SJSA1 (cell line): ENCODE measurements at places on chromosomes 2 and 18.

DNA sequence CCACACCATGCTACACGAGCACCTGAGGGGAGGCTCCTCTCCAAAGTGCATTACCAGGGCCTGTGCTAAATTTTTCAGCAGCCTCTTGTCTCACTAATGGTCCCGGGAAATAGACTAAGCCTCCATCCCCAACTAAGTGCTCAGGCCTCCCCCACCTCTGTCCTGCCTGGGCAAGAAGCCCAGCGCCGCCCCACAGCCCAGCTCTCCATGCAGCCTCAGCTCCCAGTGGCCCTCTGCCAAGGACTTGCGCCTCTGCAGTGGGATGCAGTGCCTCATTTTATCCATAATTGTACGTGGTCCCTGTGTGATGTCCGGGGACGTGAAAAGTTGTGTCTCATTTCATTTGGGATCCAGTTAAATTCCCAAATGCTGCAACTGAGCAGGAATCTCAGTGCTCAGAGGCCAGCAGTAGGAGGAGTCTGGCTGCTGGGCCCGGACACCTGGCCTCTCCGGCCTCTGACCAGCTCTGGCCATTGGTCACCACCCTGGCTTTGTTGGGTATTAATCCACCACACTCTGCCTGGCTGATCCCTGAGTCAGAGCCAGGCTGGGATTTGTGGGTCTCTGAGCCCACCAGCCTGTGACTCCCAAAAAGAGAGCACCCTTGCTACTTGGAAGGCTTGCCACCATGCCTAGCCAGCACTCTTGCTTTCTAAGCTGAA lies 11.4 kb upstream of the STEAP3 start:
- no peak for DNase-seq

DNA sequence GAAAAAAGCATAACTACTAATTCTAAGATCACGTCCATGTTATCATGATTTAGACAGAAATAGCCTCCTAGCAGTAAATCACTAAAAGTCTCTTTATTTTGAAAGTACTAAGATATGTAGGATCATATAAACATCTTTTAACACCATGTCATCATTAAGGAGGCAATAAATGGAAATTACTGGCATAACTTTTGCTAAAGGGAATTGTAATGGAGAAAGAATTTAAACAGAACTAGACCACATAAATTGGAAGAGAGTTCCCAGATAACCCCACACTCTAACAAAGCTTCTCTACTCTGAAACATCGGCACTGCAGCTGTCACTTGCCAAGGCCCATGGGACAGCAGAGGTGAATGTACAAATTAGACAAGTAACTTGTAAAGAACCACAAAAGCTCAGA lies 29.5 kb downstream of the STK39 start:
- DNase-seq: no peak

DNA sequence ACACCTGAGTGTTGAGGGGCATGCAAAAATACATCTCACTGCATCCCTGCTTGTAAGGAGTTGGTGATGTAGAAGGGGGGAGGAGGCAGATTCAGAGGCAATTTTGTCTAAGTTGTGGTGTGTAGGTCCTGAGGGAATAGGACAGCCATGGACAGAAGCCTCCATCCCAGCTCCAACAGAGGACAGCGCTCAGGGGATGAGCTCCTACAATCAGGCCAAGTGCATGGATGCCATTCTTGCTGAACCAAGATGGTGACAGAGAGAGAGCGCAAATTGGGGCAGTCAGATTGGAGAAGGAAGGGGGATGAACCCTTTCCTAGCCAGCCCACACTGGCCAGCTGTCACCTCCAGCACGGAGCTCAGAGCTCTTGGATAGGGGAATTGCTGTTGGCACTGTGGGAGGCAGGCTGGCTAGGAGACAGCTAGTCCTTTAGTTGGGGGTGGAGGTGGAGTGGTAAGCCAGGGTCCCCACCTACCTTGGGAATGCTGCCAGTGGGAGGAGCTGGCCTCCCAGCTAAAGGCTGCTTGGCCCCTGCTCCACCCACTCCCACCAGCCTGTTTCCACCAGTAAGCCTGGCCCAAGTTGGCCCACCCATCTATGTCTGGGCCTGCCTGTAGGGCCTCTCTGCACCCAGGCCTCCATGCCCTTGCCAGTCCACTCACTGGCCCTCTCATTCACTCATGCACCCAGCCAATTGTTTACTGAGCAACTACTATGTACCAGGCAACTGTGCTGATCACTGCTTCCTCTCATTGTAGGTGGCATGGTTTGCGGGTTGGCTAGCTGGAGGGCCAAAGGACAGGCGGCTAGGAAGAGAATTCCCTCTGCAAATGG lies 2.5 kb upstream of the PER2 start:
- DNase-seq: no peak

DNA sequence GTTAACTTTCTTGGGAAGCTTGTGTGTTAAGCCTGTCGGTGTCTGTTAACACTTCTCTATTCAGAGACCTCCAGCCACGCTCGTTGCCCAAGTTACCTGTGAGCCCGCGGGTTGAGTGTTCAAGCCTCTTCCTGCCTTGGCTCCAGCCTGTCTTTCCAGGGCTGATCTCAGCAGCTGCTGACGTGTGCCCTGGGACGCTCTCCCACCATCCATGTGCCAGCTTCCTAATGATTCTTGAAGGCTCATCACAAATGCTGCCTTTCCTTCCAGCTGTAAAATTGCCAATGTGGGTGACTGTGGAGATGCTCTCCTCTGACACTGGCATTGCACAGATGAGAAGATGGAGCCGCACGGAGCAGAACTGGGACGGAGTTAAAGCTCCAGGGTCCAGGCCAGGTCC lies 6.1 kb downstream of the RNF144A start:
- no peak for DNase-seq

- no peak for DNase-seq
These were observed 103.0 kb upstream of the STK39 start for GRCh38 chr2:168350380-168350779.

- no peak for DNase-seq
These were observed 49.2 kb downstream of the CYB5A start for GRCh38 chr18:74242438-74243096.

DNA sequence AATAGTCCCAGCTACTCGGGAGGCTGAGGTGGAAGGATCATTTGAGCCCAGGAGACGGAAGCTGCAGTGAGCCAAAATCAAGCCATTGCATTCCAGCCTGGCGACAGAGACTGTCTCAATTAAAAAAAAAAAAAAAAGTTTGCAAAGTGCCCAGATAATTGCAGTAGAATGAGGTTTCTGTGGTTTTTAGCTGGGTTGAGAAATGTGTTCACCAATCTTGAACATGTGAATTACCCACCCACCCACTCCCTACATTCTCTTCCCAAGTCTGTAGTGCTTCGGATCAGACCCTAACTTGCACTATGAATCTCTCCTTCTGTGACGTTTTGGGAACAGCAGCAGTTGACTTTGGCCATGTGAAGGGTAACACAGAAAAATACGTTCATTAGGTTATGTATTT lies 247.3 kb downstream of the PTGR3 start:
- no peak for DNase-seq

DNA sequence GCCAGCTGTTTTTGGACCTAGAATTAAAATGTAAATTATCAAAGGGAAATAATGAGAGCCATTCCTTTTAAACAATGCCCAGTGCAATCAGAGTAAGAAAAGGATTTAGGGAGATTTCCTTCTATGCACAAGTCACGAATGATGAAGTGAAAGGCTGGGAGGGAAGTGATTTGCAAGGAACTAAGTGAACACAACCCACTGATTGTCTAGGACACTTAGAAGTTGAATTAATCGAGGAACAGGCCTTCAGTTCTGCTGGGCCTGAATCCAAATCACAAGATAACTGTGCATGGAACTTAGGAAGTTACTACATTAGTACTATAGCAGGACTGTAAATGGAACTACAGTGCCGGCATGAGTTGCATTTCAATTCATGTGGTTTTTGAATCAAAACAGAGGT lies 17.7 kb downstream of the MAP2 start:
- no peak for DNase-seq

GRCh38 chr2:42823744-42824453 lies 31.5 kb upstream of the HAAO start:
- no peak for DNase-seq

DNA sequence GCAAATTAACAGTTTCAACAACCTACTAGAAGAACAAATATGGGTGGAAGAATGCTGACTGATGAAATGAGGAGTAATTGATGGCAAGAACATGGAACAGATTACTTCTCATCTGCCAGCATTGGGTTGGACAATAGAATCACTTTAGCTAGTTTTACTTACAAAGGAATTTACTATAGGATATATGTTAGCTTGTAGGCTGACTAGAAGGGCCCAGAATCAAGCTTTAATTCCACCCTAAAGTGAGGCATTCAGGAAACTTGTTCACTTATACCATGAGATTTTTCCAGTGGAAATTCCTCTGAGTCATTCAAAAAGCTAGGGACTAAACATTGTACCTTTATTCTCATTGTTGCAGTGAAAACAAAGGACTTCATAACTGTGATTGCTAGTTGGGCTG lies 5.0 kb upstream of the ZSWIM2 start:
- DNase-seq: no peak

- no peak for DNase-seq
These were observed 186.0 kb upstream of the EPHA4 start for GRCh38 chr2:221758076-221758475.

- no peak for DNase-seq
These were observed 16.2 kb downstream of the TRIP12 start for GRCh38 chr2:229905601-229906000.

DNA sequence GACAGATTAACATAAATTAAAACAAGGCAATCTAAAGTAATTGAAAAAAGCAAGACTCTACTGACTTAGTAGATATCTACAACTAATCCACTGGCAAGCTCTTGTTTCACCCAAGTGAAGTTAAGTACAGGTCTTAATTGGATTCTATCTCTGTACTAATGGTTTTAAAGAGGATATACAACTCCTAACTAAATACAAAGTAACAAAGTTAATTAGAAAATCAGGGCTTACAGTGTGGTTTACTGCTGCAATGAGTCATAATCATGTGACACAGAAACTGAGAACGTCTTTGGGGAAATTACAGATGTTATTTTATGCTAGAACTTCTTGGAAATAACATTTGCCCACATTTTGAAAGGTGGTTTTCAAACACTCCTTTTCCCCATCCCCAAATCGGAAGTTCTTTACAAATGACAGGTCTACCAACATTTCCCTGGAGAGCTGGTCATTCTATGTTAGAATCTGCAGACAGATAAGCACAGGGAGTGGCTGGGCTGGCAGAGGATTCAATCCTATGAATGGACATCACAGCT lies 245.3 kb downstream of the STK39 start:
- peak; percentile 10 for DNase-seq

DNA sequence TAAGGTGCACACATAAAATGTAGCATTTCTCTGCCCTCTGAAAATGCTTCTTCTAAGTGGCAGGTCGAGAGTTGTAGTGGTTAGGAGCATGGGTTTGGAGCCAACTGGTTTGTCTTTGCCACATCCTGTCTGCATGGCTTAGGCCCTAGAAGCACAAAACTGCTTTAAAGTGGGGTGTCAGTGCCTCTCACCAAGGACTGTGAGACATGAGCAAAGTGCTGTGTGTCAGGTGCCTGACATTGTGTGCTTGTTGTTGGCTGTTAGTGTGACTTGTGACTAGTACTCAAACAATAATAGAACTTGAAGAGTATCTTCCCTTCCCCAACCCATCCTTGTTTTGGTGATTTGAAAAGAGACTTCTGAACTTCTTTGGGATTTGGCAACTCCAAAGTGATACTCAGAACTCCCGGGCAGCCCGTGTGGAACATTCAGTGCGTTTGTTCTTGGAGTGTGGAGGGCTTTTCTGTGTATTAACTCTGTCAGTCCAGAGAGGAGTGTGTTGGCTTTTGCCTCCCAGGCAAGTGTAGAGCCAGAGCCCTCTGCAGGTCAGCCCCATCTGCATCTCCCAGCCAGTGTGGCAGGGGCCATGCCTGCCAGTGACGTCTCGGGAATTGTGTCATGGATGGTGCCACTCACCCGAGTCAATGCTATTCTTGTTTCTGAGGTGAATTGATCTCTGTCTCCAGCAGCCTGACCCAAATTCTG lies 5.0 kb downstream of the MGAT5 start:
- no peak for DNase-seq

DNA sequence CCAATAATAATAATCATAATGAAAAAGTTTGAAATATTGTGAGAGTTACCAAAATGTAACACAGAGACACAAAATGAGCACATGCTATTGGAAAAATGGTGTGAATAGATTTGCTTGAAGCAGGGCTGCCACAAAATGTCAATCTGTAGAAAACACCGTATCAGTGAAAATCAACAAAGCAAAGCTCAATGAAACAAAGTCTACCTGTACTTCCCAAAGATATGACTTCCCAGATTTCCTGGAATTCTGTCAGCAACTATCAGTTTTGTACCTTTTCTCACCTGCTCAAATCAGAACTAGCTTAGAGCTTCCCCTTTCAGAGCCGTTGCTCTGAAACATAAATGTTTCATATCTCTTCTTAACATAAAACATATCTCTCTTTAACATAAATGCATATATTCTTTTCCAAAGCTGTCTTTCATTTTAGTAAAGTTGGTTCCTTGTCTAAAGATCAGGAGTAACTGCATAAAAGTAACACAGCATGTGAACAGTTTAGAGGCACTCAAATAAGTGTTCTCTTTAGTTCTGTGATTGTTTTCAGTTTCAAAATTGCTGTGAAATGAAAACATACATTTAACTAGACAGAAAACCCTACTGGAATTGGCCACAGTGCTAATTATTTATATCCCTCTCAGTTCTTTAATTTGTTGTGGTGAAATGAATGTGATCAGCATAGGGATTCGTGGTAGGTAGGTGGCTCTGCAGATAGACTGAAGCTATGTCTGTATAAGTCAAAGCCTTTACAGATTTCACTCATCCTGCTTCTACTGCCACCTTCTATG lies 262.5 kb downstream of the KCNJ3 start:
- no peak for DNase-seq

- DNase-seq: no peak
These were observed 28.1 kb downstream of the ARHGAP25 start for GRCh38 chr2:68762665-68763064.

DNA sequence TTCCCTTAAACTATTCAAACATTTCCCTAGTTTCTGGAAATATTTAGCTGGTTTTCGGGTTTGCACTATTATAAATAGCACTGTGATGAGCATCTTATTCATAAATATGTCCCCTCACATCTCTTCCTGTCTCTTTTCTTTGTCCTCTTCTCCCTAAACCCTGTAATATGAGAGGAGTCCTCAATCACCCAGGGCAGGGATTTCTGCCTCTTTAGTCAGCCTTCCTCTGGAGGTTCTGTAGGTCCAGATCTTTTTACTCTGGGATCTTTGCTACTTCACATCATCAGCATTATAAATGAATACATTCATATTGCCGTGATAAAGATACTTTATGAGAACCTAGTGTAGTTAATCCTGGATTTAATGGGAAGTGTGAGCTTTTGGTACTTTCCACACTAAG lies 87.9 kb upstream of the TTN start:
- no peak for DNase-seq

GRCh38 chr2:190119257-190119656 lies 56.7 kb upstream of the MSTN start:
- no peak for DNase-seq

- peak; percentile 58 for DNase-seq
These were observed 72.6 kb upstream of the THUMPD2 start for GRCh38 chr2:39851651-39852110.

GRCh38 chr2:154240921-154241379 lies 369.2 kb downstream of the GALNT13 start:
- no peak for DNase-seq
